Prostate gland (tissue), 2 donors: ENCODE measurements at places on chromosomes 13 and 19. TPM values are rescaled to one million over a fixed set of nuclear protein-coding genes. Genes with fewer than 3 reads are reported as not detected.

DNA sequence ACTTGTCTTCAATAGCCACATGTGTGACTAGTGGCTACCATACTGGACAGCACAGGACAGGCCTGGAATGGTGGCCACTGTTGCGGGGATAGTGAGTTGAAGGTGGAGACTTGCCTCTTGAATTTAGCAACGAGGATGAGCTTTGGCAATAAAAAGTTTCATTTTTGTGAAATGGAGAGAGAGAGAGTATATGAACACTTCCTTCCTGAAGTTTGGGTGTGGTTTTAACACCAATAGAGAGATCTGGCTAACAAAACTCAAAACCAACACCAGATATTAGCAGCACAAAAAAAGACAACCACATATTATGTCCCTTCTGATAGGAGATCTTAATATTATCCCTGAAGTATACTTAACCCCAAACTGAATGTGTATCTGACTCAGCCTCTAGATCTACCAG, 6.3 kb upstream of the LRFN3 start:
- no peak for DNase-seq

KEAP1 gene
- 94.2 TPM for total RNA-seq

- DNase-seq = no peak
These were observed 211.5 kb upstream of the KL start for GRCh38 chr13:32804673-32805230.

GRCh38 chr13:76398425-76398824, 487.8 kb downstream of the KCTD12 start:
- no peak for DNase-seq

- DNase-seq = no peak
These were observed 25.8 kb upstream of the MEDAG start for GRCh38 chr13:30880151-30880855.

GRCh38 chr19:6740589-6741343, 1.3 kb downstream of the TRIP10 start:
- DNase-seq = peak; percentile 54

ZNF536 gene
- total RNA-seq = 1.1 TPM

DNA sequence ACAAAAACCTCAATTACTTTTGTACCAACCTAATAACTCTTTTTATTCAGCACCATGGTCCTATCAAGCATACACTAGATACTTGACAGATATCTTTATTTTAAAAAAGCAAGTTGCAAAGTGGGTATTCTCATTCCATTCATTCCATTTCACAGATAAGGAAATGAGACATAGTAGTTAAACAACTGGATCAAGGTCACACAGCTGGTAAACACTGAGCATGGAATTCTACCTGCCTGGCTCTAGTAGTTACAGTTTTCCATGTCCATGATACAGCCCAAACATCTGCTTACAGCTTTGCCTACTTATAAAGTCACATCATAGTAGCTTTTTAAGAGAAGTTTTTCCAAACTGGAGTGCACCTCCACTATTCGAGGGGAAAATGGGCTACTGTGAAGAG, 57.1 kb upstream of the SERTM1 start:
- no peak for DNase-seq

DNA sequence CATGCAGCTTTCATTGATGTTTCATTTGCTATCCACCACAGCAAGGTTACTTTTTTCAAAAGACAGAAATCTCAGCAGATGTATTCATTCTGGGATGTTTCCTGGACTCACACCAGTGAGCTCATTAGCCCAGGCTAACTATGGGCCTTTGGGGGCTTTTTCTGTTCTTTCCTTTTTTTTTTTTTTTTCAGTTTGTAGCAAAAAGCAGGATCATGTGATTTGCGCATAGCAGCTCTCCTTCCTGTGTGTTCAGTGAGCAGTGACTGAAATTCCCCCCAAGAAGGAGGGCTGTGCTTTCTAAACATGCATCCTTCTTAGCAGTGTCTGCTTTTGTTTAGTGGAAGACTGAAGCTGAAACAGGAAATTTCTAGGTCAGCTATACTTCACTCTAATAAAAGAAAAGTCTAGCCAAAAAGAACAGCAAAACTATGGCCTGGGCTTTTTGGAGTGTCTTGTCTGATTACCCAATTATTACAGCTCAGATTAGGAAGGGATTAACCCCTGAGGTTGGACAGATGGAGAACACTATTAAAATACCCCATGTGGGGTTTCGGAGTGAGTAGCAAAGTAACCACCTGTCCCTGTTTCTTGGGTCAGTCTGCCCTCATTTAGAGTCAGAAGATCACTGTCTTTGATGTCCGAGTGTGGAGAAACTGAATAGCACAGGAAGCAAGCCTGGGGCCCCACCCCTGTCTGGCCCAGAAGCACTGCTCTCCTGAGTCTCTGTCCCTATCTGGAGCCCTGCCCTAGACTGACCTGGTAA, 8.9 kb upstream of the AMER2 start:
- DNase-seq = no peak

GSX1 gene
- not detected for total RNA-seq

GRCh38 chr13:79867254-79867653, 386.3 kb downstream of the NDFIP2 start:
- DNase-seq = no peak

DNA sequence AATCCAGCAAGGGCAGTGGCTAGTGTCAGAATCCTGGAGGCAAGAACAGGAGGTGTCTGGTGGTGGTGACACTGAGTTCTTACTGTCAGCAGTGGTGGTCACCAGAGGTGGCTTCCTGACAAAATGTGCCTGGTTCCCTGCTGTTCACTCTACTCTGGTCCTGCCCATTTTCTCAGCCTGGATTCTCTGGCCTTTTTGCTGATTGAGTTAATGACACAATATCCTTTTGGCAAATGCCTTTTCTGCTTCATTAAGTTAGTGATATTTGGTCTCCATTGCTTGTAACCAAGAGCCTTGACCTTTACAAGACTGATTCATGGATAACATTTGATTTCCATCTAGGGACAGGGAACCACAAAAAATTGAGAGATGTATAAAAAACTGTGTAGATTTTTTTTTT, 51.1 kb downstream of the RFC3 start:
- no peak for DNase-seq

GRCh38 chr19:29680447-29680846, 15.2 kb downstream of the PLEKHF1 start:
- DNase-seq = no peak

- DNase-seq = no peak
These were observed 209.6 kb upstream of the SOX1 start for GRCh38 chr13:111857336-111857735.

ZNF471 gene
- 4.9 TPM for total RNA-seq

KLK12 gene
- total RNA-seq = 0.73 TPM
